ENCODE measurements at places on chromosomes 5 and 9.

GRCh38 chr9:38154501-38155421 is 85.7 kb upstream of the SHB start:
- DNase-seq, result no peak

- no peak for DNase-seq
These were observed 22.9 kb downstream of the PDGFRB start for GRCh38 chr5:150132740-150133139.

DNA sequence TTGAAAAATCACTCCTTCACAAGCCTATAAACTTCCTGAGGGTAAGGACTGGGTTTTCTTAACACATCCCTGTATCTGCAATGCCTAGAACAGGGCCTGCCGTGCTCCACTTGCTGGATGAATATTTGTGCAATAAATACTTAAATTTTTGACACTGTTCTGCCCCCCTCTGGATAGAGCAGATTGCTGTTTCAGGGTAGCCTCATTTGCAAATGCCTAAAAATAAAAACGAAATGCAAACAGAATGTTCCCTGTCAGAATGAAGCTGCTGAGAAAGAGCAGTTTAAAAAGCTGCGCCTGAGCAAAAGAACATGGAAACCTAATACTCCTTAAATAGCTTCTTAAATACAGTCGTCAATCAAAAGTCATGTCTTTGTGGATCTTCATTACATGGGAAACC is 385.3 kb downstream of the PRELID2 start:
- DNase-seq, result no peak

GRCh38 chr5:167720676-167721260 is 570.7 kb upstream of the WWC1 start:
- no peak for DNase-seq

DNA sequence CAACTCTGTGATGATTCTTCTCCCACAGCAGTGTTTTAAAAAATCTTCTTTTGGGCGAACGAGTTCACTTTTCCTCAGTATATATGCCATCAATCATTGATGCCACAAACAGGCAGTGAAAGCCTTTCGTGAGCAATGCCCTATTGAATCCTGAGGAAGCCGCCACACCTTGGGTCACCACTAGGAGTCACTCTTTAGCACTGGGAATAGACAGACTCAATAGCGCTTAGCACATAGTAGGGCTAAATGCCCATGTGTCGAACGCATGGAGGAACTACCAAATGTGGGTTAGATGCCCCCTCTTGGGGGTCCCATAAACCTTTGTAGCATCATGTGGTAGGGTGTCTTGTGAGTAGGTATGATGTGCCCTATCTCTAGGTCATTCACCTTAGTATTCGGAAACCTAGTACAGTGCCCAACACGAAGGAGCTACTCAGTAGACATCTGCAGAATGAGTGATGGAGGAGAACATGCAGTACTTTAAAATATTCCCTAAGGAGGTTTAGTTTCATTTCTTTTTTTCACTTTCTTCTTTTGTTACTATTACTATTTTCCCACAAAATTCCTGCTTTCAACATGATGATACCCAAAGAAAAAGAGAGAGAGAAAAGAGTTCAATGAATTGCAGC is 603.7 kb downstream of the BNC2 start:
- no peak for DNase-seq

DNA sequence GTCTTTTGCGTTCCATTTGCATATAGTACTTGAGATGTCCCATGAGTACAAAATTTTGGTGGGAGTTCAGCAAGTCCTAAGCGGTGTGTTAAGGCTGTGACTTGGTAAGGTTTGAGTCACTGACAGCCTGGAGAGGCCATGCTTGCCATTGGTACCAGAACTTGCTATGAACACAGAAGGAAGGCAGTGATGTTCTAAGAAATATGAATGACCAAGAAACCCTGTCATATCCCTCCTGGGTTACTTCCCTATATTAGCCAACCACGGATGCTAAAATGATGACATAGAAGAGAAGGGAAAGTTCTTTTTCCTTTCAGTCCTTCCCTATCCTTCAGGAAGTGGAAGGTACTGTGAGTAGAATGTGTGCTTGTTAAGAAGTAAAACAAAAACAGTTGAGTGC is 136.7 kb downstream of the GCNT1 start:
- no peak for DNase-seq

GRCh38 chr9:107690021-107690420 is 200.5 kb upstream of the KLF4 start:
- no peak for DNase-seq

- DNase-seq, result no peak
These were observed 34.2 kb upstream of the PANK3 start for GRCh38 chr5:168613396-168613795.

GRCh38 chr5:90983148-90983547 is 400.0 kb downstream of the ARRDC3 start:
- no peak for DNase-seq

- DNase-seq, result no peak
These were observed 1227.2 kb upstream of the WWC1 start for GRCh38 chr5:167064198-167064776.

- DNase-seq, result no peak
These were observed 14.5 kb downstream of the CCT5 start for GRCh38 chr5:10264604-10265003.

- no peak for DNase-seq
These were observed 18.6 kb upstream of the MOB3B start for GRCh38 chr9:27548055-27548741.

DNA sequence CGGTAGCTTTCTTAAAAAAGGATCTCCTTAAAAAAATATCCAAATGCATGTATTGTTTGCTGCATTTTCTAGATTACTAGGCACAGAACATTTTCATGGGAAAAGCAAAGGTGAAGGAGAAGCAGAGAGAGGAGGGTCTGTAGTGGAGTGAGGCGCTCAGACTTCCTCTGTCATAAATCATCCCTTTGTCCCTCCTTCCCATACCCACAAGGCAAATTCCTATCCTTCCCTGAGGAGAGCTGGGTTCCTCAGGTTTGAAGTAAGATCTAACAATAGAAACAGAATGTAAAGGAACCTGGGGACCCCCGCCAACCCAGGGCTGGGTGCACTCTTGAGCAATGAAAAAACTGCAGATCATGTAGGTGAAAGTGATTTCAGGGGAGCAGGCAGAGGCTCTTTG is 149.2 kb upstream of the ANKH start:
- DNase-seq, result no peak

DNA sequence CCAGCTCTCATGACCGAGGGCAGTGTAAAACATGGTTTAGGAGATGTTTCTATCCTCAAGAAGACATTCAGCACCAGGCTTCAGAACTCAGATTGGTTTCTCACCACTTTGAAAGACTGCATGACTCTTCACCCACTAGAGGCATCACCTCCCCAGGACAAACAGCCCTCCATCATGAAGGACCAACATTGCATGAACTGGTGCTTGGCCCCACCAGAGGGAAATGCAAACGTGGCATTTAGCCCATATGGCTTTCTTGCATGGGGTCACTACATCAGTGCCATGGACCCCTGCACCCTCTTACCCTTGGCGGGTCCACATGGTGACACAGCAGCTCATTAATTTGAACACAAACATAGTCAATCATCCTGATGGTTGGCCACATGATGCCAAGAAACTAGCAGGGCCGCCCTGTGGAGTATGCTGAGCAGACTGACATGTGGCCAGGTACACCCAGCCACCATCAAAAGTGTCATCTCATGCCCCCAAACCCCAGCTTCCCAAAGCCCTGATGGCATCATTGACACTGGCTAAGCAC is 129.5 kb upstream of the FSTL4 start:
- no peak for DNase-seq

- no peak for DNase-seq
These were observed 48.2 kb upstream of the ASS1 start for GRCh38 chr9:130396581-130396980.

DNA sequence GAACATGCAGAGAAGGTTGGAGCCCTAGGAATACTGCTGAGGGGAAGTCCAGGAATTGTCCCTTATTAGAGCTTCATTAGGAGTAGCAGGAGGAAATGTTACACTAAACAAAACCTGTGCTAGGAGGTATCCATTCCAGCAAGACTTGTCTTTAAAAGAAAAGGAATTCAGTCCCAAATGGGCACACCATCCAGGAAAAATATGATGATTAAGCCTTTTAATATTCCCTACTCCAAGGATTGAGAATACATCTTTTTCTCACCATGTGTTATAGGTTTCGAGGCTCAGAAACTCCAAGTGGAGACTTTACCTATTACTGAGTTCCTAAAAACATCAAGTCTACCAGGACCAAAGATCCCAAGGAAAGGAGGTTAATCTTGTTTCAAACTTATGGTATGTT is 179.3 kb downstream of the MCTP1 start:
- DNase-seq, result no peak

GRCh38 chr5:135487037-135487395 is 34.9 kb upstream of the TIFAB start:
- no peak for DNase-seq

DNA sequence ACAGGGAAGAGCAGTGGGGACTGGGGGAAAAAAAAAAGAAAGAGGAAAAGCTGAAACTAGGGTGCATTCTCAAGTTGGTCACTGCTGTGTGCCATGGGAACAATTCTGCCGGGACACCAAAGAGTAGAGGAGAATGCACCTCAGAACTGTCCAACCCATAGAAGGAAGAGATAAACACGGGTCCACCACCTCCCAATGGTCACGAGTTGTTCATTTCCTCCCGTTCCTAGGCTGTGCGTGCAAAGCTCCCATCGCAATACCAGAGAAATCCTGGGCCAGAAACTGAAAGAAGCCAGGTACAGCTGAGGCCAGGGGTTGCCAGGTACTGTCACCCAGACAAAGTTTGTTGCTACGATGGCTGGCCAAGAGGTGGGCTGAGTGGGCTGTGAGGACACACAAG is 236.9 kb upstream of the ANKRD55 start:
- DNase-seq, result no peak

DNA sequence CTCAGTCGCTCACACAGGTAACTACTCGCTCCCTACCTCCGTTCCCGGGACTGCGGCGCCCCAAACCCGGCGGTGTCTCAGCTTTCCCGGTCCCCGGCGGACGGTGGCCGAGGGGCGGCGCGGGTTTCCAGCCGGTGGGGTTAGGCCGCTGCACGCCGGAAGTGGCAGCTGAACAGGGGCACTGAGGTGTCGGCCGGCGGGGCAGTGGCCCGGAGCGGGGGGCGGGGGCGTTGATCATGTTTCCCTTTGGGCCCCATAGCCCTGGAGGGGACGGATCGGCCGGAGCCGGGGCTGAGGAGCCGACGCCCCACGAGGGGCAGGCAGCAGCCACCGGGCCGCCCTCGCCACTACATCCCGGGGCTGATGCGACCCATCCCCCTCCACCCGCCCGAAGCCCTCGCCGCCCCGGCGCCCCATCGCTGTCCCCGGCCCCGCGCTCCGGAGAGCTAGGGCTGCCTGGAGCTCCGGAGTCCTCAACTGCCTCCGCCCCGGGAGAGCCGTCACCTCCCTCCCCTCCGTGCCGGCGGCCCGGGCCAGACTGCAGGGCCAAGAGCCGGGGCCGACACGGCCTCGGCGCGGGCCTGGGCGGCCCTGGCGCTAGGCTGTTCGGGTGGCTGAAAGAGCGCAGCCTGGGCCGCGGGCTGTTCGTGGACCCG is at the start of gene DCAF10:
TSS of gene DCAF10 (plus strand) at position 167 of the 656 bp plus-strand sequence. CDS start at position 237, 70 bp downstream.
- peak; percentile 65 for DNase-seq

GRCh38 chr9:132780230-132781007 is 97.7 kb downstream of the AK8 start:
- no peak for DNase-seq

- DNase-seq, result no peak
These were observed 24.0 kb downstream of the SYK start for GRCh38 chr9:90825586-90825985.

- DNase-seq, result no peak
These were observed 46.0 kb upstream of the COL15A1 start for GRCh38 chr9:98897745-98898144.

DNA sequence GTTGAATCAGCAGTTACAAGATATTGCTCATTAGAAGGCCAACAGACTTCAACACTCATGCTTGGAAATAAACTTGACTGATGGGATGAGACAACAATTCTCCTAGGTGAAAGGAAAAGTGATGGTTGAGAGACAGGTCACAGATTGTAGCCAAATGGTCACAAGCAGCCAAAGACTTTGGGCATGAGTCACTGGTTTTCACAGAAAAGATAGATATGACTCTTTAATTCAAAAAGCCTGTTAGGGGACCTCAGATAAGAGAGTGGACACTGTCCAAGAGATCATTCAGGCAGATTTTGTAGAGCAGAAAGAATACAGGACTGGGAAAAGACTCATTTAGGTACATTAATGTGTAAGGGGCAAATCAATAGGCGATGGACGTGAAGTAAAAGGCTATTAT is 982.5 kb downstream of the MAT2B start:
- no peak for DNase-seq

GRCh38 chr5:90809311-90810056 is 250.9 kb downstream of the ADGRV1 start:
- no peak for DNase-seq

GRCh38 chr9:81671880-81672280 is 17.5 kb downstream of the TLE1 start:
- DNase-seq, result no peak
